ENCODE measurements at places on chromosomes 3 and 15. TPM values are rescaled to one million over a fixed set of nuclear protein-coding genes. Genes with fewer than 3 reads are reported as not detected.

ERC2 gene
- total RNA-seq: 3.1 TPM

- peak overlapping the region; percentile 30 for H3K27ac ChIP-seq
- peaks cover 26% of the 10 kb centered on the region for H3K36me3 ChIP-seq
- peaks cover 10% of the 10 kb centered on the region for H3K4me1 ChIP-seq
- no peaks in the 10 kb centered on the region for H3K27me3 ChIP-seq
- DNase-seq: peak; percentile 33
- no peak overlapping the region for H3K4me3 ChIP-seq
Measured at GRCh38 chr3:48747706-48748105, 30.7 kb upstream of the IP6K2 start.

GRCh38 chr3:15974647-15975046 is 176.9 kb upstream of the ANKRD28 start:
- no peaks in the 10 kb centered on the region for H3K36me3 ChIP-seq
- H3K27ac ChIP-seq: no peak overlapping the region
- no peak overlapping the region for H3K4me3 ChIP-seq

DNA sequence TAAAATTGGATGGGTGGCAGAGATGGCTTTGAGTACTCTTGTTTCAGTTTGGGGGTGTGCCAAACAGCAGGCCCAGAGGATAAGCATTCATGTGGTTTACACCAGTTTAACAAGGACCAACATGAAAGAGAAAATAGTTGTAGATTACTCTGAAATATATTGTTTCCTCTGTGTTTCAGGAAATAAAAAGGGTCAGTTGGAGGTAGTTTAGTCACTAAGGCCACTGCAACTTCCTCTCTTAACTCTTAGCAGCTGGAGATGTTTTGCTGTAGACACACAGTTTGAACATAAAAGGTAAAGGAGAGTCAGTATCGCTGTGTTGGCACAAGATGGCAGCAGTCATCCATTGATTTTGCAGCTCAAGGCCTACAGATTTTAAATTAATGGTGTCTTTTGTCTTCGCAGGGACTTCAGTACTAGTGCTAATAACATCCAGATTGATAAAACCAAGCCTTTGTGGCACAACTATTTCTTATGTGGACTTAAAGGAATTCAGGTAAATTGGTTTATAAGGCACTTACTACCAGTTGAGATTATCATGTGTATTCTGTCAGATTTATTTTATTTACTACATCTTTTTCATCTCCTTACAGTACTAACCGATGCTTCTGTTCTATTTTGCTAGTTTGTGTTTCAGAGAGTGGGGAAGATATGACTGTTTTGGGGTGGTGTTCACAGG is 65.5 kb downstream of the GALK2 start:
- no peak overlapping the region for H3K4me3 ChIP-seq
- H3K4me1 ChIP-seq: no peaks in the 10 kb centered on the region
- peaks cover 33% of the 10 kb centered on the region for H3K36me3 ChIP-seq
- no peak overlapping the region for H3K27ac ChIP-seq

DNA sequence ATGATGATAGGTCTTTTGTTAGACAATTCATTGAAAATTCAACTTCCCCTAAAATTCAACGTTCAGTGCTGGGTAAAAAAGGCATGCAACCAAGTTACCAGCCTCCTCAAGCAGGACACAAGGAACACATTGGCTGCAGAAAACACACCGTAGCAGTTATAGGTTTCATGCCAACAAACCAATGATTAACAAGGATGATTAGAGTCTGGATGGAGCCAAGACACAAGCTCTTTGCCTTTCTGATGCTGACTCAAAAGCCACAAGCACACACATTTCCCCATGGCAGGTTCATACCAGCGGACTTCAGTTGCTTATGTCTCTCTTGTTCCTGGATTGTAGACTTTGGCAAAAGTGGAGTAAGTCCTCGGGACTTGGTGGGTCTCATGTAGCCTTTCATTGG is 105.8 kb downstream of the DHX30 start:
- no peak overlapping the region for H3K4me3 ChIP-seq
- no peak for DNase-seq
- H3K27ac ChIP-seq: no peak overlapping the region
- H3K36me3 ChIP-seq: peaks cover 63% of the 10 kb centered on the region
- no peaks in the 10 kb centered on the region for H3K27me3 ChIP-seq
